Pons (tissue), 1 donor: ENCODE measurements at places on chromosomes 5 and 9.

- no peak for DNase-seq
Measured at GRCh38 chr5:110356677-110357076, 369.8 kb downstream of the TMEM232 start.

DNA sequence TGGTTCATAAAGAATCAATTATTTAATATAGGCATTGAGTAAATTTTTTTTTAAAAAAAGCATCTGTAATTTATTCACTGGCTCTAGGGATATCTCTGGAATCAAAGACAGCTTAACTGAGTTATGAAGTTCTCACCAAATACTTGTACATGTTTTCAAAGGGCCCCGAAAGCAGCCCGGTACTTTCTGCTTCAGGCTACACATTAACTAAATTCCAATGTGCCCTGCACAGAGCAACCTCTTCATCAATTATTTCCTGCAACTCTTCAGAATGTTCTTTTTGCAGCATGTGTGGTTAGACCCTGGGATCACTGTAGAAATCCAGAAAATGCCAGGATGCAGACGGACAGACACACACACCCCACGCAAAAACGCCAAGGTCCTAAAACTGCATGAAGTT, 209.0 kb downstream of the EFNA5 start:
- DNase-seq, result no peak

DNA sequence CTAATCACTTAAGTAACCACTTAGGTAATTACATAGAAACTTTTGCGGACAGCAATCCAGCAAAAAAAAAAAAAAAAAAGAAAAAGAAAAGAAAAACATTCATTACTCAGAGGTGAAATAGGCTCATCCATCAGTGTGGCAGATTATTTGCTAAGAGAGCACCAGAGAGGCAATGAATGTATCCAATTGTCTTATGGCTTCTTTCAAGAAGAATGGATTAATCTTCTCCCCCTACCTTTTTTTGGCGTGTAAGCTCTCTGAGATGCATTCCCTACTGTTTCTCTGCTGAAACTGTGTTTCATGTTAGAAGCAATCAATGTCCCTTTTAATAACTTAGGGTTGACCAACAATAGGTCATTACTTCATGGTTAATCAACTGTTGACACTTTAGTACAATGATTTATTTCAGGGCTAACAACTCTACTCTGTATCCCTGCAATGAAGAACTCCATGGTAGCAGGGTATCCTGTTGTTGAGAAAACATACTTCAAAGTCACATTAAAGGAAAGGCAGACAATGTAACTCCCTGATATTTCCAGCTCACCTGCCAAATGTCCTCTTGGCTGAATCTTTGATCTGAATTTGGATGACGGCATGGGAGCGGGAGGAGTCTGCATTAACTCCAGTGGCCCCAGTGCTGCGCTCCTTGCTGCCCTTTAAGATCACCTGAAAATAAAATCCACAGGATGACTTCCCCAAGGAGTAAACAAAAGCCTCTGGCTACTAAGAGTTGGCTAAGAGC, 57.6 kb downstream of the KIF24 start:
- peak; percentile 43 for DNase-seq

DNA sequence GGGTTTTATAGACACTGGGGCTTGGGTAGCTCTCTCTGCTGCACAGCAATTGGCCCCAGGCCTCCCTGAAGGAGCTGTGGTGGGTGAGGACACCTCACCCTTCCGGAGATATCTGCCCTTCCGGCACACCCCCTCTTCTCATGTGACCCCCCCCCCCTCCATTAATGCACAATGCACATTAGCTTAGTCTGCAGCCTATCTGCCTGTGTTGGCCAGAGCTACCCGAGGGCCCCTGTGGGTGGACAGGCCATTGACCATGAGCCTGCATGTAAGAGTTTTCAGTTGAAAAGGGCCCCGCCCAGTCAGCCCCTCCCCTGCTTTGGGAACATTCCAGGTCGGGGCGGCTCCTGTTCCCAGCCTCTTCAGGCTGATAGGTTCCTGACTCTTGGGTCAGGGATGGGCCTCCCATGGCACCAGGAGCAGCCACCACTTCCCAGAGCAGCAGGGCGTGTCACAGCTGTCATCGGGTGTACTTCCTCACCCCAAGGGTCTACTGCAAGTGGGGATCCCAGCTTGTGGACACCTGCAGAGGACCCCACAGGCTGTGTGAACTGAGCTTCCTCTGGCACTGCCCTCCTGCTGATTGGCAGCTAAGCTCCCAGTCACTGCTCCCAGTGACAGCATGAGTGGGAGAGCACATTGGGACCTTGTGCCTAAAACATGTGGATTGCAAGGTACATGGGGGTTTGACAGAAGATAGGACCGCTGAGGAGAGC, 17.8 kb downstream of the PHF2 start:
- DNase-seq, result no peak

DNA sequence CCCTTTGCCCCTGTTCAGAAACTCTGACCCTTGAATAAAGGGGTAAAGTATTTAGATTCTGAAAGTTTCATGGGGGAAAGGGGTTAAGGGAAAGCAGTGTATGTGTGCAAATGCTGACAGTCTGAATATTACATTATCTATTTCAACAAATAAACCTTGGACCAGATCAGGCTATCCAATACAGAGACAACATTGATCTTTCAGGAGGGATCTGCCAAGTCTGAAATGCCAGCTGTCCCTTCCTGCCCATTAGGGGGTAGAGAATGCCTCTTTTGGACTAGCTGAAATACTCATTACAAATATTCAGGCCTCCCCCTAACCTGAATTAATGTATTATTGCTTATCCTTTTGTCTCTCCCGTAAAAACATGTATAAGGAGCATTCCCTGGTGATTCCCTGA, 219.5 kb downstream of the NR3C1 start:
- peak; percentile 45 for DNase-seq

GRCh38 chr5:10578869-10579268, 15.0 kb downstream of the ANKRD33B start:
- no peak for DNase-seq

- DNase-seq, result no peak
Measured at GRCh38 chr5:146419696-146420095, 27.4 kb upstream of the TCERG1 start.

GRCh38 chr9:34957492-34958410, at the start of gene PHF24:
Gene PHF24, plus strand, starts transcription at chr9:34958285. Its CDS starts 13,014 bp downstream, at chr9:34971299.
- no peak for DNase-seq

DNA sequence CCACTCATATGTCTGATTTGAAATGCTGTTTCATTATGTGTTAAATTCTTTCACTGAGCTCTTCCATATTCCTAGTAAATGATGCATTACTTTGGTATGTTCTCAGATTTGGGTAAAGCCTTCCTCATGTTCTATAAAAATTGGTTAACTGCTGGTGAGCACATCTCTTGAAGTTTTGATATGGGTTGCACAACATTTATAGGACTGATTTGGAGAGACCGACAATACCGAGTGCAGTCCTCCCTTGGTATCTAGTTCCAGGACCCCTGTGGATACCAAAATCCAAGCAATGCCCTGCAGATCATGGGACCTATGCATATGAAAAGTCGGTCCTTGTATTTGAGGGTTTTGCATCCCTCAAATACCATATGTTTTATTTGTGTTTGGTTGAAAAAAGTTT, 37.8 kb downstream of the WDR36 start:
- DNase-seq, result no peak

- no peak for DNase-seq
Measured at GRCh38 chr9:5896863-5897262, 6.2 kb downstream of the MLANA start.

DNA sequence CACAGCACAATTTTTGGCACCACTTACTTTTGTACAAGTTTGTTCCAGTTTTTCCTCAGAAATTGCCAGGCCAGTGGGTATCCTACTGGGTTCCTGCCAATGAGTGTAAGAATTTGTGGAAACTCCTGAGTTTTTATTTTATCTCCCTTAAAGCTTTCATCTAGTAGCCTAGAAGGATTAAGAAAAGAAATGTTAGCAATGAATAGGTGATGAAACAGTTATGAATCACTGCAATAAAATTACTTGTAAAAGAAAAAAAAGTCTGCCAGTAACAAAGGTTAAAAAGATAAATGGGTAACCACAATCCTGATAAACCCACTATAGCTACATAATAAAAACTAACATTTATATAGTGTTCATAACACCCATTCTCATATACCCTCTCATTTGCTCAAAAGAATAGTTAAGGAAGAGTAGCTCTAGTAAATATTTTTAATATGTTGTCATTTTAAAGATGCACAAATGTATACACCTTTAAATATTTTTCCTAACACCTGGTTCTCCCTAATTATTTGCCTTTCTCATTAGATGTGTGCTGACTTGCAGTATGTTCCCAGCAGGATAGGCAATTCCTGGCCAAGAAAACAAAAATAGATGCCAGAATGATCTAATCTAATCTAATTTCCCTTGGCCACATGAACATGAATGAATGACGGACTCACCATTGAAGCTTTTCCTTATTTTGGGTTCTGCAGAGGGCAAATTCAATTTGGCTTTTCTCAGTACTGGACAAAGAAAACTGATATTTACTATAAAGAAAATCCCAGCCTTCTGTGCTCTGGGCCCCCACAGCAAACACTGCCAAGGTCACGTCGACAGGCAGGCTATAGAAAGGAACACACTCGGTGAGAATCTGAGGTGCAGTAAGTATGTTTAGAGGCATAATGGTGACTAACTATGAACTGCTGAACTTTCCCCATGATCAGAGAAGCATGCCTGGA, 26.4 kb downstream of the ERAP1 start:
- DNase-seq, result no peak
